Endothelial cell of umbilical vein (primary cell): ENCODE measurements at places on chromosomes 16 and 17. TPM values are rescaled to one million over a fixed set of nuclear protein-coding genes. Genes with fewer than 3 reads are reported as not detected.

- no peak for DNase-seq
- H3K36me3 ChIP-seq: no peaks in the 10 kb centered on the region
- H3K27me3 ChIP-seq: no peaks in the 10 kb centered on the region
- H3K27ac ChIP-seq: no peak overlapping the region
- no peaks in the 10 kb centered on the region for H3K4me1 ChIP-seq
- H3K4me3 ChIP-seq: no peak overlapping the region
Observed at GRCh38 chr17:83064732-83065659, 14.4 kb upstream of the METRNL start.

DNA sequence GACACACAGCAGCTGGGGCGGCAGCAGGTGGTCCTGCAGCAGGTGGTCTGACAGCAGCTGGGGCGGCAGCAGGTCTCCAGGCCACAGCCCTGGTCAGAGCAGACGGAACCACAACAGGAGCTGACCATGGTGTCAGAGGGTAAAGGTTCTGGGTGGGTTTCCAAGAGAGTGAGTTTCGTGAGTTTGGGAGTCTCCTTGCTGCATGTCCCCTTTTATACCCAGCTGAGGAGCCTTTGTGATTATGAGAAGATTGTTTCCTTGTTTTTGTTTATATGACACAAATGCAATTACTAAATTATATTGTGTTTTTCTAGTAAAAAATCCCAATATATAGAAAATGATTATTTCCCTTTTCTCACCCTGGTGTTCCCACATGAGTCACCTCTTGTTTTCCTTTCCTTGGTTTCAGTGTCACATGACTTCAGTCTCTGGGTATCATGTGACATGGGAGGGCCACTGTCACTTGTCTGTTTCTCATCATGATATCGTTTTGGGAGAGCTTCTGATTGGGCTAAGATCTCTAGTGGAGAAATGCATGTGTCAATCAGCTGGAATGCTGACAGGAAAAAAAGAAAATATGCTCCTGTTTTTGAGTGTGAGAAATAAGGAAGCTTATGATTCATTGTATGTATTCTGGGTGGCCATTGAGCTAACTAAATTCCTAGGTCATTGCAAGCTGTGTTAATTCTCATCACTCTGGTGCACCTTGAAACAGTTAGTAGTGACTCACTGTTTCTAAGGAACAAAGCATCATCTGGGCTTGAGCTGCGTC is at the start of gene KRTAP4-6:
Gene KRTAP4-6, minus strand, starts transcription at position 185 of the 772 bp plus-strand sequence. Its CDS starts 57 bp downstream, at position 128.
- no peaks in the 10 kb centered on the region for H3K36me3 ChIP-seq
- H3K4me3 ChIP-seq: no peak within 1 kb of the TSS
- DNase-seq: no peak
- no peak within 1 kb of the TSS for H3K27ac ChIP-seq
- H3K27me3 ChIP-seq: no peaks in the 10 kb centered on the region
- H3K4me1 ChIP-seq: no peaks in the 10 kb centered on the region

GRCh38 chr16:19876501-19877059 is 8.1 kb downstream of the GPRC5B start:
- no peaks in the 10 kb centered on the region for H3K27me3 ChIP-seq
- H3K4me1 ChIP-seq: no peaks in the 10 kb centered on the region
- H3K27ac ChIP-seq: no peak overlapping the region
- no peak overlapping the region for H3K4me3 ChIP-seq
- H3K36me3 ChIP-seq: no peaks in the 10 kb centered on the region
- no peak for DNase-seq

The CDRT15L2 gene
- total RNA-seq: not detected in 2 replicates

DNA sequence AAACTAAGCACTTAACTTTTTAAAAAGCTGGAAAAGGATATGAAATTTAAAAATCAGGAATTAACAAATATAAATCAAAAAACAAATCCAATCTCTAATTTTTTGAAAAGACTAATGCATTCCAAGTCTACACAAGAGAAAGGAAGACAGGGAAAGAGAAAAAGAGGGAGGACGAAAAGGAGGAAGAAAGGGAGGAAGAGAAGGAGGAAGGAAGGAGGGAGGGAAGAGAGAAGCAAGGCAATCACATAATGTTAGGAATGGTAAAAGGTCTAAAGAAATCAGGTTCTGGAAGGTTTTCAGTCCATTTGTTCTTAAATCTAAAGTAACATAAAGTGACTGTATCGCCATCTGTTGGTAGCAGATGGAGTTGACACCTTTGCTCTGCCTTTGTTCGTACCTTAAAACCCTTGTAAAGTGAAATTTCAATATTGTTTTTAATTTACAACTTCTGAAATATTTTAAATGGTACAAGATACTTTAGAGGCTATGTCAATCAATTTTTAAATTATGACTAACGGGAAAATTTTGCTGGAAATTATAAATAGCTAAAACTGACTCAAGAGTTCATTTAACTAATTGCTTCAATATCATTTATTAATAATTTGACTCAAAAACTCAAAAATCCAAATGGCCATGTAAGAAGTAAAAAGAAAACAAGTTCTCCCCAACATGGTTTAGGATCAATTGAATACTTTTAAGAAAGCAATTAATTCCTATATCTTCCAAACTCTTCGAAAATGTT is 20.4 kb upstream of the CDYL2 start:
- peak; percentile 79 for DNase-seq
- no peak overlapping the region for H3K27ac ChIP-seq
- H3K36me3 ChIP-seq: no peaks in the 10 kb centered on the region
- no peaks in the 10 kb centered on the region for H3K27me3 ChIP-seq
- no peaks in the 10 kb centered on the region for H3K4me1 ChIP-seq
- H3K4me3 ChIP-seq: no peak overlapping the region

The TSC2 gene
- 144 TPM in 2 replicates for total RNA-seq

The KRTAP3-2 gene
- total RNA-seq: not detected in 2 replicates

The ADAD2 gene
- total RNA-seq: not detected in 2 replicates

GRCh38 chr17:2730764-2731353 is 18.6 kb downstream of the CCDC92B start:
- no peak for DNase-seq
- H3K27ac ChIP-seq: no peak overlapping the region
- H3K36me3 ChIP-seq: no peaks in the 10 kb centered on the region
- no peaks in the 10 kb centered on the region for H3K27me3 ChIP-seq

DNA sequence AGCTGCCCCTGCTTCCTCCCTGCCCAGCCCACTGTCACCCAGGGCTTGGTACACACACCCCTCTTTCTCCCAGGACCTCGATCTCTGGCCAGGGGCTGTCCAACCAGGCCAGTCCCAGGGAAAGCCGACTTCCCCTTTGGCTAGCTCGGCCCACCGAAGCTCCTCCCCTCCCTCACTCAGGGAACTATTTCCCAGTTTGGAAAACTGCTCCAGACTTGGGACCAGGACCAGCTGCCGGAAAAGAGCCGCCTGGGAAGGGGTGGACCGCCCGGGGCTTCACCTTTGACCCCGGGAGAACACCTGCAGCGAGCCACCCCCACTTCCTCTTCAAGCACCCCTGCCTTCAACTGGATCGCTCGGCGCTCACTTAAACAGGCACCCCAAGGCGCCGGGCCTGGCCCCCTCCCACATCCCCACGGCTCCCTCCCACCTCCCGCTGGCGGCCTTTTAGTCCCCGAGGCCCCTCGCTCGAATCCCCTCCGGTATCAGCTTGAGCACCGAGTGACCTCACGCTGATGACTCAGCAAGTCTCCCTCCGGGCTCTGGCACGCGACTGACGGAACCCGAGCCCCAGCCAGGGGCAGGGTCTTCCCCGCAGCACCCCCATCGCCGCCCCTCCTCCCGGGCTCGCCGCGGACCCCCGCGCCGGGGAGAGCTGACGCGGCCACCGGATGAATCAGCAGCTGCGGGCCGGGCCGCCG is 934 bp downstream of the MAFG start:
- H3K27me3 ChIP-seq: no peaks in the 10 kb centered on the region
- H3K27ac ChIP-seq: peak overlapping the region; percentile 77
- H3K4me1 ChIP-seq: peaks cover 17% of the 10 kb centered on the region
- peaks cover 8% of the 10 kb centered on the region for H3K36me3 ChIP-seq

DNA sequence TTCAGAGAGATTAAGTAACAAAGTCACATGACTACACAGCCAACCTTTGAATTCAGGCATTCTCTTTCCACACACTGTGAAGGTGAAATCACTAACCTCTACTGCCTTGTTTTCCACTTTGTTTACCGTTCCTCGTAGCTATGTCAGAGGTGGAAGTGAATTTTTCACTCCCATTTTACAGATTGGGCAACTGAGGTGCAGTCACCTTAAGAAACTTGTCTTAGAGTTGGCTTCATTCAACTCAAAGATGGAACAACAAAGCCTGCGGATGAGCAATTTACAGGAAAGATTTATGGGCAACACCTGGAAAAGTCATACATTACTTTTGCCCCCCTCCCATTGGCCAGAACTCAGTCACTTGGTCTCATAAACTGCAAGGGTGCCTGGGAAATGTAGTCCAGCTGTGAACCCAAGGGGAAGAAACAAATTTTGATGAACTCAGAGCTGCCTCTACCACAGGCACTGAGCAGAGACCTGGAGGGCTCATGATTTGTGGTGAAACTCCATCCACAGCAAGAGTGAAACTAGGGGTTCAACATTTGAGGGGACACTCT is 784.6 kb upstream of the EEF2KMT start:
- no peak for DNase-seq
- no peaks in the 10 kb centered on the region for H3K27me3 ChIP-seq
- H3K4me1 ChIP-seq: no peaks in the 10 kb centered on the region
- no peak overlapping the region for H3K4me3 ChIP-seq

- H3K4me1 ChIP-seq: no peaks in the 10 kb centered on the region
- H3K36me3 ChIP-seq: no peaks in the 10 kb centered on the region
- DNase-seq: no peak
- no peak overlapping the region for H3K27ac ChIP-seq
Observed at GRCh38 chr17:79306424-79307318, 232.0 kb downstream of the ENGASE start.

DNA sequence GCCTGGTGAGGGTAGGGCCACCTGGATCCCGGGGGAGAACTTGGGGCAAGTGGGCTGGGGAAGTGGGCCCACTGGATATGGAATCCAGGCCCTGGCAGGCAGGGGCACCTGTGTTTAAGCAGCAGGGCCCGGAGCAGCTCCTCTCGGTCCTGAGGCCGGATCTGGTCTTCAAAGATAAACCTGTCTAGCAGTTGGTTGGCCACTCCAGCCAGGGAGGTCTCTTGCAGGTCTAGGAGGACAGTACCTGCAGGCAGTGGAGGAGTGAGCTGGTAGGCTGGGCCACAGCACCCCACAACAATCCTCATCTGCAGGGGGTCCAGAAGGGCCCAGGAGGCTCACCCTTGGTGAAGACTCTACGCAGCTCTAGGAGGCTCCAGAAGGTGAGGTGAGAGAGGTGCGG is 7.6 kb downstream of the SLC4A1 start:
- no peak for DNase-seq
- no peak overlapping the region for H3K27ac ChIP-seq

DNA sequence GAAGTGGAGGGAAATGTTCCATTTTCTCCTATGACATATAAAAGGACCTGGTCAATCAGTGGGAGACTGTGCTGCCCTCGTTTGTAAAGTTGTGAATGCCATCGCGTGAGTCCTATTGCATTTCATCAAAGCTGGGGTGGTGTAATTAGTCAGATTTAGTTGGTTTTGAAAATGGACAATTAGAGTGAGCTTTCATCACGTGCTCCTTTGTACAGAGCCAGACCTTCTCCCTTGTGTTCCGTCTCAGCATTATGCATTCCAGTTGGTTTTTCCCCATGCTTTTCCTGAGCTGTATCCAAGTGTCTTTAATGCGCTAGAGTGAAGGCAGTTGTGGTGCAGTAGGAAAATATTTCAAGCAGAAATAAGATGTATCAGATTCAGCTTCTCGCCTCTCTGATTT is 10.4 kb downstream of the SEC14L1 start:
- no peak for DNase-seq
- H3K4me3 ChIP-seq: no peak overlapping the region
- peaks cover 71% of the 10 kb centered on the region for H3K4me1 ChIP-seq
- peak overlapping the region; percentile 18 for H3K27ac ChIP-seq

DNA sequence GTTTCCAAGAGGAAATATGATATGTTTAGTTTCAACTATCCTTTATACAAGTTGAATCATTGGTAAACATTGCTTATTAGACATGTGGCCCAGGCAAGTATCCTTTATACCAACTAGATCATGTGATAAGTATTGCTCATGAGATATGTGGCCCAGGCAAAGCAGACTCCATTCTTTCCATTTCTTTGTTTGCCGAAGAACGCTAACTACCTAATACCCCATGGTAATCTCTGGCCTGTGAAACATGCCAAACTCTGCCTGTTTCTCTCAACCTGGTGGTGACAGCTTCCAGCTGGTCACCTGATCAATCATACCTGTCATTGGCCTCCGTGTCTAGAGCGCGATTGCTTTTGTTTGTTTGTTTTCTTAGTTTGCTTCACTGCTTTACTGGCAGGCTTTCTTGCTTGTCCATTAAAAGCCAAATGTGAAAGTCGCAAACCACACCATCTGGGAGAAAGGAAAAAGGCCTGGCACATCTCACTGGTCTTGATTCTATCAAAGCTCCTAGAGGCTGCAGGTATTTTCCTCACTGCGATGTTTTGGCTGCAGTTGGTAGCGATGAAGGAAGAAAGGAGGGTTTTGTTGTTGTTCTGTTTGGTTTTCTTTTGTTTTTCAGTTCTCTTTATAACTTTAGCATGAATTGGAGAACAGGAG is 686.2 kb downstream of the KCNJ2 start:
- no peak overlapping the region for H3K27ac ChIP-seq
- H3K27me3 ChIP-seq: no peaks in the 10 kb centered on the region
- DNase-seq: no peak
- no peak overlapping the region for H3K4me3 ChIP-seq

The KRT39 gene
- not detected in 2 replicates for total RNA-seq

GRCh38 chr16:81707411-81708265 is 71.5 kb upstream of the PLCG2 start:
- no peaks in the 10 kb centered on the region for H3K27me3 ChIP-seq
- peak overlapping the region; percentile 44 for H3K27ac ChIP-seq
- H3K4me3 ChIP-seq: no peak overlapping the region

The MT1G gene
- total RNA-seq: not detected in 2 replicates

DNA sequence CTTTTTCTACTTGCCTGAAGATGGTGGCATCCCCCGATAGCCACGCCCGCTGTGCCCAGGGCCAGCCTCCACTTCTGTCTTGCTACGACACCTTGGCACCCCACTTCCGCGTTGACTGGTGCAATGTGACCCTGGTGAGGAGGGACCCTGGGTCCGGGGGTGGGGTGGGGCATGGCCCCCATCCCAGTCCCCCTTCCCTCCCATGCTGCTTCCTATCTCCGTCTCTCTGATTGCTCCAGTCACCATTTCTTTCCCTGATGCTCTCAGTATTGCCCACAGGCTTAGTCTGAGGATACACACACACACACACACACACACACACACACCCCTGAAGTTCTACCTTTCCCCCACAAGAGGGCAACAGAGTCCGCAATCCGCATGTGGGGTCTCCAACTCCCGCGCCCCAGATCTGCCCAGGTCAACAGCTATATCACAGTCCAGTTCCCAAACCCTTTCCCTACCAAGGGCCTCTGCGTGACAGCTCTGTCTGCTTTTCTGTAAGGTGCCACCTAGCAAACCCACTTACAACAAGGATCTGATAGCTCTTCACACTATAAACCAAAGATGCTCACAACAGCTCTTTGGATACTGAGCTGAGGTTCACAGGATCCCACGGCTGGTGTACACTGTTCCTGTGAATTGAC is 3.4 kb downstream of the SGCA start:
- H3K4me1 ChIP-seq: peaks cover 5% of the 10 kb centered on the region
- no peaks in the 10 kb centered on the region for H3K36me3 ChIP-seq
- no peaks in the 10 kb centered on the region for H3K27me3 ChIP-seq
- no peak overlapping the region for H3K4me3 ChIP-seq
- no peak overlapping the region for H3K27ac ChIP-seq

GRCh38 chr17:69978056-69978646 is 96.9 kb upstream of the KCNJ16 start:
- no peaks in the 10 kb centered on the region for H3K4me1 ChIP-seq
- no peak overlapping the region for H3K27ac ChIP-seq
- H3K27me3 ChIP-seq: no peaks in the 10 kb centered on the region
- DNase-seq: no peak
- no peak overlapping the region for H3K4me3 ChIP-seq

The CLDN9 gene
- total RNA-seq: not detected in 2 replicates

- no peaks in the 10 kb centered on the region for H3K4me1 ChIP-seq
- no peaks in the 10 kb centered on the region for H3K36me3 ChIP-seq
- no peaks in the 10 kb centered on the region for H3K27me3 ChIP-seq
Observed at GRCh38 chr17:60899115-60899514, 221.5 kb downstream of the BCAS3 start.
